ENCODE measurements at places on chromosomes 7 and 10.

- DNase-seq = no peak
These were observed 65.9 kb downstream of the CLIP2 start for GRCh38 chr7:74355091-74355490.

DNA sequence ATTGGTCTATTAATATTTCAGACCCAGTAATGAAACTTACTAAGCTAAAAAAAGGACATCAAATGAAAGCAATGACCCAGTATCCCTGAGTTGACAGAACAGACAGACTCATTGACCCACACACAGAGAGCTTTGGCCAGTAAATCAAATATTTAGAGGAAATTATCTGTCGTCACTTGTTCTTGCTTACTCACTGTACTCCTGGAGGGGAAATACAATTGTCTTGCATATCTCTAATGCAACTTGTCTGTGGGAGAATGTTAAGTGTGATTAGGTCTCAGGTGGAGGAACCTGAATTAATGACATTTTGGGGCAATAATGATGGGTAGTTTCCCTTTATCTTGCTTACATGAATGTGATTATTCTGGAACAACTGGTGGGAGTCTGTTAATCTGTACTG lies 80.4 kb downstream of the CUBN start:
- DNase-seq = no peak

DNA sequence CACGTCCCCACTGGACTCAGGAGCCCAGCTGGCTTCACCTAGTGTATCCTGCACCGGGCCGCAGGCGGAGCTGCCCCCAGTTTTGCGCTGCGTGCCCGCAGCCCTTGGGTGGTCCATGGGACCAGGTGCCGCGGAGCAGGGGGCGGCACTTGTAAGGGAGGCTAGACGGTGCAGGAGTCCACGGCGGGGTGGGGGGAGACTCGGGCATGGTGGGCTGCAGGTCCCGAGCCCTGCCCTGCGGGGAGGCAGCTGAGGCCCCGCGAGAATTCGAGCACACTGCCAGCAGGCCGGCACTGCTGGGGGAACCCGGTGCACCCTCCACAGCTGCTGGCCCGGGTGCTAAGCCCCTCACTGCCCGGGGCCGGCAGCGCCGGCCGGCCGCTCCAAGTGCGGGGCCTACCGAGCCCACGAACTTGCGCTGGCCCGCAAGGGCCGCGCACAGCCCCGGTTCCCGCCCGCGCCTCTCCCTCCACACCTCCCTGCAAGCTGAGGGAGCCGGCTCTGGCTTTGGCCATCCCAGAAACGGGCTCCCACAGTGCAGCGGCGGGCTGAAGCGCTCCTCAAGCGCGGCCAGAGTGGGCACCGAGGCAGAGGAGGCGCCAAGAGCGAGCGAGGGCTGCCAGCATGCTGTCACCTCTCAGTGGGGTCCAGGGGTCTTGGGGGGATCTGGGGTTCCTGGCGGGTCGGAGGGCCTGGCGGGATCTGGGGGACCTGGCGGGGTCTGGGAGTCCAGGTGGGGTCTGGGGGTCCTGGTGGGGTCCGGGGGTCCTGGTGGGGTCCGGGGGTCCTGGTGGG lies 81.4 kb downstream of the VIPR2 start:
- no peak for DNase-seq

DNA sequence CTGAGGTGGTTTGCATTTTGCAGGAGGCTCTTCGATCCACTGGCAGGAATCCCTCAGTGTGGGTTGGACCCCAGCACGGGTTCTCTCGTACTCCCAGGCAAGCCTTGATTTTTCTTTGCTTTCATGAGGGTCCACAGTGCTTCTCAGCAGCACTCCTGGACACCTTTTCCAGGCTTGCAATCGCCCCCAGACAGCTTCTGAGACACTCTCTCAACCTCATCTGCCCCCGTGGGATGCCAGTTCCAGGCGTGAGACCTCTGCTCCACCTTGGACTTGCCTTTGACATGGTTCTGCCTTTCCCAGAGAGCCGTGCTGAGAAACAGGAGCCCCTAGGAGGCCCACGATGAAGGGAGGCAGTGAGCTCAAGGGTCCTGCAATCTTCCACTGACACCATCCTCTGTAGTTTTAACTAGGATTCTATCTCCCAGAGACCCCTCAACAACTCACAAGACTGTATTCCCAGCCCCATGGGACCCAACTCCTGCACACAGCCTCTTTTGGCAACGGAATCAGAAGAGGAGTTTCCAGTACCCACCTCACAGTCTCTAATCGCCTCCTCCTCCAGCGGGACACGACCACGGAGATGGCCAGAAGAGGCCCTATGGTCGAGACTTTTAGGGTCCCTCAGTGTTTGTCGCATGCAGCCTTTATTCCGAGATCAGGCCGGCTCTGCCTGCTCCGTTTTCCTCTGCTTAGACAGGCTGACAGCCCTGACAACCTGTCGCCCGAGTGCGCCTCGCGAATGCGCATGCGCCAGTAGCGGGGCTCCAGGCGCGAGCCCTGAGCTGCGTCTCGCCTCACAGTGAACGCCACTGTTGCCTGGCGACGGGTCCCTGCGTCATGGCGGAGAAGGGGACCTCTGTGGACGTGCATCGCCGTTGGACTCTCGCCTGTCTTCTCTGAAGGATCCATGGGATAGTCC lies 26.0 kb upstream of the ZNF273 start:
- no peak for DNase-seq

GRCh38 chr7:76165973-76166403 lies 35.7 kb upstream of the SRRM3 start:
- no peak for DNase-seq

DNA sequence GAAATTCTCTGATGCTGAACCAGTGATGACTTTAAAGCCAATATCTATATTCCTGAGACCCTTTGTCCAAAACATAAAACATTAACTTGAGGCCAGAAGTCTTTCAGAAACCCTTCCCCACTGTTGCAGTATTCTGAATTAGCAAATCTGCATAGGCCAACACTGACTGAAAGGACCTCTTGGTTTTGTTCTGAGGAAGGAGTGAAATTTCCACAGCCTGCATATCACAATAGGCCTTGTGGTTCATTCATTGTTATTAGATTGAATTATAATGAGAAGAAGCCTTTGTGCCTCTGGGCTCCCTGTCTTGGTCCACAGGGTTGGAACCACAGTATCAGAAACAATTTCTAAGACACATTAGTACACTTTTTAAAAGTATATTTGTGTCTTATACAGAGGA lies 90.3 kb downstream of the CCNY start:
- DNase-seq = no peak

- no peak for DNase-seq
These were observed 146.3 kb downstream of the GALNT17 start for GRCh38 chr7:71278257-71278656.

DNA sequence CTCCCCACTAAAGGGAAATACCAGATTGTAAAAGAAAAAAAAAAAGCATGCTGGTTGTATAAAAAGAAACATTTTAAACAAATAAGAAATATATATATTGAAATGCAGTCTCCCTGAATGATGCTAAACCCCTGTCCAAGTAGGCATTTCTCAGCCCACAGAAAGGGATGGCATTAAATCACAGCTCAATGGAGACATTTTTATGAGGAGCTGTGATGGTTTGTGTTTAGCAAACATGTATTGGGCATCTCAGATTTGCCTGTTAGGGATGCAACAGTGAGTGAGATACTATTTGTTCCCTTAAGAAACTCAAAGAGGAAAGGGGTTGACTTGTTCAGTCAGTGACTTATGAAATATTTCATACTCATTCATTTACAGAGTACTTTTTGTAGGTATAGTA lies 51.5 kb downstream of the KAT6B start:
- no peak for DNase-seq
